ENCODE measurements at places on chromosomes 6 and 20.

DNA sequence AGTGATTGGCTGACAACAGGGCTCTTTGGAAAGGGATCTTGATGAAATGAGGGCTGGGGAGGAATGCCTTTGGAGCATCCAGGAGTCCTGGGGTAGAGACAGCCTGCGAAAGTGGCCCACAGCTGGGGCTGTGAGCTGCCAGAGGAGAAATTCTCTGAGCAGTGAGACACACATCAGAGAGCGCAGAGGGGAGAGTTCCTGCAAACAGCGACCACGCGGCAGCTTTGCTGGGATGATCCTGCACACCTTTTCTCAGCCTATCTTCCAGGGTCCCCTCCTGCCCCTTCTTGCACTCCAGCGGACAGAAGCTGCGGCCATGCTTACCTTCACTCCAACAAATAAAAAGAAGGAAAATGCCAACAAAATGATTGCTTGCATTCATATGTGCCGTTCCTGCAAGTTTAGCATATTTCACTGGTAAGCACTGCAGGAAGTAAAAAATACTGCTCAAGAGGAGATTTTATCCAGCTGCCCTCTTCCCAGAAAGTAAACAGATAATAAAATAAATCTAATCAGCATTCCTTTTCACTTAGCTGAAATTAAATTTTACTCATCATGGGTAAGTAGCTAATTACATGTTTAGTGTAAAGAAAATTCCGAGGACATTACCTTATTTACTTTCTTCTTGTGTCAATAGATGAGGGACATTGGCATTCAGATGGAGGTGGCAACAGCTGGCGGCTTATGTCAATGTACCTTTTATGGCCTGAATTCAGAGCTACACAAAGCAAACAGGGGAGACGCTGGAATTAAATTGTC lies 339.9 kb upstream of the ARID1B start:
- DNase-seq = no peak

DNA sequence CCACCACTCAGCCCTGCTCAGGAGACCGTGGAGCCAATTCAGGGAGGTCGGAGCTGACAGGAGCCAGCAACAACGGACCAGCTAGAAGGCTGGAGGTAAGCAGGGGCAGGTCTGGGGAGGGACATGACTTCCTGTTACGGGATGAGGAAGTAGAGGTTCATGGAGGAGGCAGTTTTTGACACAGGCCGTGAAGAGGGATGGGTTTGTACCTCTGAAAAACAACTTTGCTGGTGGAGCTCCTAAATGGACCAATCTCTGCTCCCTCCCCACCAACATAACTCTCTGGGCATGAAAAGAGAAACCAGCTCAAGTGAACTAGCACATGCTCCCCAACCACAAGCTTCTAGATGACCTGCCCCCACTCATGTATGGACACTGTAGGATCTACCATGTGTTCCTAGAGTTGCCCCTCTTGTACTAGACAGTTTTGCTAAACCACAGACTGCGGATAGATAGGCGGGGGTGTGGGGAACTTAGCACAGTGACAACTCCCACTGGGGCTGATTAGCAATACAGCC lies 31.4 kb downstream of the RALGAPA2 start:
- no peak for DNase-seq

- no peak for DNase-seq
Observed at GRCh38 chr6:28769626-28770402, 154.0 kb downstream of the TRIM27 start.

DNA sequence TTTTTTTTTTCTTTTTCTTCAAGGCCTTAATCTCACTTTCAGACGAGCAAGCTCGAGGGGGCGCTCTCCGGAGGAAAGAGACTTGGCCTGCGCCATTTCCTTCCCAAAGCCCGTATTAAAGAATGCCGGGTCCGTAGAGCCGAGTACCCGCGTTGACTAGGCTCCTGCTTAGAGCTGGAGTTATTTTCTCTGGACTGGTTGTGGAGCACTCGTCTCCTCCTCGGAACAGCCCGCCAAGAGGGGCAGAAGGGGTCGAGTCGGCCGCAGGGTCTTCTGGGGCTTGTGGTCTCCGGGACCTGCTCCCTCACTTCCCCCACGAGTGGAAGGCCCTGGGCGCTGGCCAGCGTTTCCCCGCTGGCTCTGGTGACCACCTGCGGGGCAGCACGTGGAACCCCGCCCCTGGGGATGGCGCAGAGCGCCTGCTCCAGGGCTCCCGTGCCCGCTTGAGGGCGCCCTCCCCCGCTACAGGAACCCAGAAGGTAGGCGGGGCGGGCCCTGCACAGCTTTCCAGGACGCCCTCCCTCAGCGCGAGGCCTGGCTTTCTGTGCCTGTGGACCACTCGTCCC lies 2.7 kb upstream of the MEI4 start:
- peak; percentile 10 for DNase-seq

DNA sequence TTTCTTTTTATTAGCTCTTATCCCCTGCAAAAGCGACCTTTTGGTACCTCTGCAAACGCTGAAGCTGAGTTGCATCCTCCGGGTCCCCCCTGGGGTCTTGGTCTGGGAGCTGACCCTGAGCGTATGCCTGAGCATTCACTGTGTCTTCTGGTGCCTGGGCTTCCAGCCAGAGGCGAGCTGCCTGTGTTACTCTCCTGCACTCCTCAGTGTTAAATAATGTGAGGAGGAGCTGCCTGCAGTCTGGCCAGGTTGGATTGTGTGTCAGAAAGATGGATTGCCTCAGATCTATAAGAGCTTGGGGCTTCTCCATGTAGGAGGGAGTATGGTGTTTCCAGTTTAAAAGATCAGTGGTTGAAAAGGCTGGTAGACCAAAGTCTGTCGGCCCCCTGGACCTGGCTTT lies 8.7 kb upstream of the GMPR start:
- DNase-seq = no peak

DNA sequence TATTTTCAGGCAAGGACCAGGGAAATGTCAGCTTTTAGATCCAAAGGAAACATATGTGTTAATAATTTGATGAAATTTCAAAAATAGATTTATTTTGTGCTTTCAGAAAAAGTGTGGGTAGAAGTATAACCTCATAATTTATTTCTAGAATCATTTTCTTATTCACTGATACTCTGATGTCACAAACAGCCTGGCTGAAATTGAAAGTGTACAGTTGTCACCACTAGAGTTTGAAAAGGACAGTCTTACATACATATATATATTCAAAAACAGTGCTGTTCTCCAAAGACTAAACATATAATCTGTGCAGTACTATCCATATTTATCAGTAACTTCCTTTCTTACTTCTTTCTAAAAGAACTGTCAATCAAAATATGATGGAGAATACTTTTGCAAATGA lies 254.4 kb upstream of the KCNQ5 start:
- no peak for DNase-seq

DNA sequence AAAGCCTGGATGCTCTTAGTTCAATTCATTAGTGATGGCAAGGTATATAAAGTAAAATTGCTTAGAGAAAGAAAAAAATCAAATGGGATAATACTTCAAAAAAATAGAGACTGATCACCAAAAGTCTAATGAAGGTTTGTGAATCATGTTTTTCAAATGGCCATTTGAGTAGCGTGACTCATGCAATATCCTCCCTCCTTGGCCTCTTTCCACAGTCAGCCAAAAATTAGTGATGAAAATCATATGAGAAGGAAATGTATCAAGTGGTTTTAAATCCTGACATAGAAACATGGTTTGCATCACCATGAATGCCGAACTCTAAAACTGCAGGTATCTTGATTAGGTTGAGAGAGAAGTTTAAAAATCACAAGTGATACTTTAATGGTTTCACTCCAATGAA lies 1.2 kb upstream of the COL19A1 start:
- DNase-seq = no peak

DNA sequence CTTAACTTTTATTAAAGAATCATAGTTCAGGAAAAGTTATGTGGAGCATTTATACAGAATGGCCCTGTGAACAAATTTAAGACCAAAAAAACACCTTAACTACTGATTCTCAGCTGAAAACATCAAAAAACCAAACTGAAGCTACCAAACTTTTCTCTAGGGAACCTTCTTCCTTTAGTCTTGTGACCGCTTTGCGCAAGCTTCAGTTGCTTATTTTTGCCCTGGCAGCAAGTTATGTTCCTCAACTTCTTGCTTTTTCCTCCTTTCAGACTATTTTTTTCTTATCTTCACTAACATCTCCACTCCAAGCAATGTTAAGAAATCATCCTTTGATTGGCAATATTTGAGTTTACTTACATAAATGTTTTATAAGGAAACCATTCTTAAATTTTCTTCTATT lies 100.1 kb downstream of the MYB start:
- DNase-seq = no peak

GRCh38 chr6:157755032-157755745 lies 67.9 kb upstream of the SNX9 start:
- DNase-seq = no peak

GRCh38 chr20:10719740-10720385 lies 46.1 kb upstream of the JAG1 start:
- DNase-seq = no peak

DNA sequence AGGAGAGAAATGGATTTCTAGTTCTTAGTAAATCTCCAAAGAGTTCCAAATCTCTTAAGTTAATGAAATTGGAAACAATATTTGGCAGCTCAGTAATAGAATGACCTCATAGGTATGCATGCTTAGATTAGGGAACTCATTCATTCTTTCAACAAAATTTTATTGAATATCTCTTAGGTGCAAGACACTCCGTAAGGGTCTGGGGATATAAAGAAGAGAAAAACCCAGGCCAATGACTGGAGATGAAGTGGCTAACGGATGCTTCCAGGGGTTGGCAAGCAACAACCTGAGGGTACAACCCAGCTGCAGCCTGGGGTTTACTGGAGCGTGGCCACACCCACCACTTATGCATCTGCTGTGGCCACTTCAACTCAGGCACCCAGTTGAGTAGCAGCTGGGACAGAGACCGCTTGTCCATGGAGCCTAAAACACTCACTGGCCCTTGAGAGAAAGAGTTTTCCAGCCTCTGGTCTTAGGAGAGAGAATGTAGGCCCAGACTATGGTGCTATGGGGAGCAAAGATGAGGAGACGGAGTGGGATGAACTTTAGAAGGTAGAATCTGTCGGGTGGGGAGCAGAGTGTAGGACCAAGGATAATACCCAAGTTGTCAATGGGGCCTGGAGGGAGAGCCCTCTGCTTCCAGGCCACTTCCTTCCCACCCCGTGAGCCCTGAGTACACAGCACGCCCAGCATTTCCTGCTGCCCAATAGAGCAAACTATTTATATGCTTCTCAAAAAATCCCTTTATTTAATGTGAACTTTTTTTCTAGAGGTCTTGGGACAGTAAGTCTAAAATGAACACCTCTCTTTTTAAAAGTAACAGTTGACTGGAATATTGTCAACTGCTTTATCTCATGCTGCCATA lies 46.8 kb upstream of the PXDC1 start:
- DNase-seq = no peak

DNA sequence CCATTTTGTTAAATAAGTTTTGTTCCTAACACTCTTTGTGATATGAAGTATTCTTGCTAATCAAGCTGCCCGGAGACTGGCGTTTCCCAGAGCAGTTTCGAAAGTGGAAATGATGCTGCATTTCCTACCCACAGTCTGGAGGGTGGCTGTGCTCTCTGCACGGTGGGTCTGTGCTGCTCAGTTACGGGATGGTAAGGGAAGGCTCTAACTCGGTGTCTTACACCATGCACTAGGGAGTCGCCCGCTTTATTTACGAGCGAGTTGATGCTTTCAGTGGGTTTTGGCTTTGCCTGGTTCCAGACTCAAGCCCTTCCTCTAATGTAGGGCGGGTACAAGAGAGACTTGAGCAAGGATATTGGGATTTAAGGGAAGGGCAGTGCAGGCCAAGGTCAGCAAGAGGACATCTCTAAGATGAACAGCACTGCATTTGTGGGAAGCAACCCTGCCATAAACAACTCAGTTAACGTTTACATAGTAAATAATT lies 180.1 kb upstream of the AKAP12 start:
- no peak for DNase-seq

DNA sequence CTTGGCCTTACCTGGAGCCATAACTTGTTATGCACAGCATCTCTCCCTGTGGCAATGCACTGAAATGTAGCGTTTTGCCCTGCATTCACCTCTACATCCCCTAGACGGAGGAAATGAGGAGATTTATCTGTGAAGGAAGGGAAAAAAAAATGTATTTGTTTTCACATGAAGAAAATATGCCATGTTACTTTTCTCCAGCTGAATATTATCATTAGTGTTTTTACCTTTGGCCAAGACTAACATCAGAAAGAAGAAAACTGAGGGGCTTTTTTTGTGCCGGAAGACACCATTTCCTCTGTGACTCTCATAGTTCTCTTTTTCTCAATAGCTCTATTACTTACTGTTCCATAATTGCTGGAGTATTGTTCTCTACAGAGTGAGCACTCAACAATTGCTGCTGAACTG lies 280.4 kb downstream of the PTPRK start:
- no peak for DNase-seq

GRCh38 chr20:56411759-56412472 lies at the start of gene CASS4:
CASS4 (plus strand) TSS chr20:56412260; CDS start chr20:56412459, 199 bp downstream.
- no peak for DNase-seq

DNA sequence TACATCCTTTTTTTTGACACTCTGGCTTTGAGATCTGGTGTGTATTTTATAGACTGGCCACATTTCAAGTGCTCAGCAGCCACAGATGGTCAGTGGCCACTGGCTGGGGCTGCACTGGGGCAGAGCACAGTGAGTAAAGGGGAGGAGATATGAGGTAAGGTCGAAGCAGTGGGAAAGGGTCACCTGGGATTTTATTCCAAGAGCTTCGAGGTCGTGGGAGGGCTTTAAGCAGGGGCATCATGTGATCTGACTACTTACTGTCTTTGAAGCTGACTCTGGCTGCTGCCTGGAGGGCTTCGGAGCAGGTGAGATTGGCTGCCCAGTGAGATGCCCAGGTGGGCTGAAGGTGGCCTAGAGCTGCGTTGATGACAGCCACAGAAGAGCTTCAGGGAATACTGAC lies 6.7 kb downstream of the C20orf203 start:
- DNase-seq = no peak

DNA sequence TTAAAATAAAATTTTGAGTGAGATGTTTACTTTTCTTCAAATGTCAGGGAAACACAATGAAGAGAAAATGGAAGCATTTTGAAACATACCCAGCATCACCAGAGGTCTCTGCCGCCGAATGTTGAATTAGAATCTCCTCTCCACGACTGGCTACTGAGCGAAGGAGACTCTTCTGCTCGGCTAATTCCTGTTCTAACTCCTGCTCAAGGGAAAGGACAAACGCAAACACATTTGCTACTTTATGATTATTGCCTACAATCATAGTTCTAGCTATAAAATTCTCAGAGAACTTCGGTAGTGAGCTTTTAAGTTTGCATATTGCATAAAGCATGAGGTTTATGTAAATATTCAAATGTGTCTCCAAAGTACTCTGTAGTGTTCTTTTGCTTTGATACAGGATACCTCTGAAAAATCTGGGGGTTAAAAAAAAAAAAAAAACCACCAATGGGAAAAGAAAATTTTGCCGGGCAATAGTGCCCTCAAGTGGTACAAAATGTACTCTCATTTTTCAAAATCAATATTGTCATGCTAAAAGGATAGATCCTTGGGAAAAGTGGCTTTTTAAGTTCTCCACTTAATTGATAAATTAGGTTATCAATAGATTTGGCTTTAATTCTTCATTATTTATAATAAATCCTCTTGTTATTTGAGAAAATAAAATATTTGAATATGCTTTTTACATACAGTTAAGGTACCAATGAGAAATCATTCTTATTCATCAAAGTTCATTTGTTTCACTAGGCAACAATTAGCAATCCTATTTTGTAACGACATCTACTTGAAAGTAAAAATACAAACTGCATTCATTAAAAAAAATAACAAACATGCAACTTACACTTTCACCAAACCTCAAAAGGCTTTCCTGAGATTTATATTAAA lies 369.0 kb downstream of the SYNE1 start:
- DNase-seq = peak; percentile 27
